ENCODE measurements at places on chromosomes 7 and 10.
A peak's percentile ranks its signal among the peaks of the same experiment; 100 is the strongest.

- DNase-seq, result no peak
Observed at GRCh38 chr7:2999078-2999500, 44.6 kb downstream of the CARD11 start.

DNA sequence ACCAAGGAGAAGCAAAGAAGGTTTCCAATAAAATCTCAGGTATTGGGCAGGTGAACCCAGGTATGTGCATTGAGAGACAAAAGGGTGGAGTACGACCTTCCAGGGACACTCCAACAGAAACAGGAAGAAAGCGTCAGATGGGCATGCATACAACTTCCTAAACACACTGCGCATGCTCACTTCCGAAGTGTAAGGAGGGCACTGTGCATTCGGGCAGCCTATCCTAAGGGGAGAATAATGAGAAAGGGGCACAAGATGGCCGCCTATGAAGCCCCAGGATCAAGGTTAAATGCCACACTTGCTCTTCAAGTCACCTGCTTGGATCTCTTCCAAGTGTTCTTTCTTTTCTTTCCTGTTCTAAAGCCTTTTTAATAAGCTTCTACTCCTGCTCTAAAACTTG lies 39.4 kb upstream of the PRSS1 start:
- DNase-seq, result no peak

GRCh38 chr10:128870830-128871597 lies 596.0 kb upstream of the MGMT start:
- no peak for DNase-seq

DNA sequence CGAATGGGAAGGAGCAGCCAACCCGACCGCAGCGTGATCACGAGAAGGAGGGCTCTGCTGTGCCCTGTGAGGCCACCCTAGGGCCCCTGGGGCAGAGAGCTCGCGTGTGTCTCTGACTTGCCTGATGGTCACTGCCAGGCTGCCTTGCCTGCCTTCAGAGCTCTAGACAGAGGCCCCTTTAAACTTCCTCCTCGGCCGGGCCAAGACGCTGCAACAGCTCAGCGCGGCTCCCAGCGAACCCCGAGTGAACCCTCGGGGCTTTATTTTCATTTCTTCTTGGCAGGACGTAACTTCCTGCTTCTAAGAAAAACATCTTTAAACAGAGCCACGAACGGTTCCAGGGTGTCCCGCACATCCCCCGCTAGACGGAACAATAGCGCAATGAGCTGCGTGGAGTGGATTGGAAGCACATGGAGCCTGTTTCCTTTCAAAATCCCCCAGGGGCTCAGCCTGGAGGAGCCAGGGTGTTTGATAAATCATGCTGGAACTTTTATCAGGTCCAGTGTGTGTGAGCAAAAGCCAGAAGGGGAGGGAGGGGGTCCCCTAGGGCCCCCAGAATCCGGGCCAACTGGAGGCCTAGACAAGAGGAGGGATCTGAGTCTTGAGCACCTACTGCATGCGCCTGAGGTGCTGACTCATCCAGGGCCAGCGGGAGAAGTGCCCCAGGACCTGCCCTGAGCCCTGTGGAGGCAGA lies 134.1 kb upstream of the GDF10 start:
- peak; percentile 33 for DNase-seq

GRCh38 chr10:86285136-86285790 lies 81.3 kb downstream of the GRID1 start:
- DNase-seq, result no peak
